CD4-positive, alpha-beta T cell treated with Interleukin-21 for 1 hour (primary cell): ENCODE measurements at places on chromosomes 16 and 17.

DNA sequence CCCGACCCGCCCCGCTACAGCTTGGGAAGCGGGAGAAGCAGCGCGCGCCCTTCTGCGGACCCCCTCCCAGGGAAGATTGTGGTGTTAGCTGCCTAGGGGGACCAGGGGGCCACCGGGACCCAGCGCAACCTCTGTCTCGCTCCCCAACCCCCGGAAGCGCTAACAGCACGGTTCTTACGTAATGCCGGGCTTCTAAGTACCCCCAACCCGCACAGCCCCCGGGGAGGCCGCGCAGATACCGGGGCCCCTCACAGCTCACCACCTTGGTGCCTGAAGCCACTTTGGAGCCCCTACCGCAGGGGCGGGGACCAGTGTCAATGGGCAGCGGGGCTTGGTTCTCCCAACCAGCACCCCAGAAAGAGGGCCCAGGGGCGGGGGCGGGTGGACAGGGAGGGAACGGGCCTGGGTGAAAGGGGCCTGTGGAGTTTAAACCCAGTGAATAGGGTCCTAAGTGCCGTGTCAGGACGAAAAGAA, 348 bp downstream of the MPP2 start:
- DNase-seq: peak; percentile 33

DNA sequence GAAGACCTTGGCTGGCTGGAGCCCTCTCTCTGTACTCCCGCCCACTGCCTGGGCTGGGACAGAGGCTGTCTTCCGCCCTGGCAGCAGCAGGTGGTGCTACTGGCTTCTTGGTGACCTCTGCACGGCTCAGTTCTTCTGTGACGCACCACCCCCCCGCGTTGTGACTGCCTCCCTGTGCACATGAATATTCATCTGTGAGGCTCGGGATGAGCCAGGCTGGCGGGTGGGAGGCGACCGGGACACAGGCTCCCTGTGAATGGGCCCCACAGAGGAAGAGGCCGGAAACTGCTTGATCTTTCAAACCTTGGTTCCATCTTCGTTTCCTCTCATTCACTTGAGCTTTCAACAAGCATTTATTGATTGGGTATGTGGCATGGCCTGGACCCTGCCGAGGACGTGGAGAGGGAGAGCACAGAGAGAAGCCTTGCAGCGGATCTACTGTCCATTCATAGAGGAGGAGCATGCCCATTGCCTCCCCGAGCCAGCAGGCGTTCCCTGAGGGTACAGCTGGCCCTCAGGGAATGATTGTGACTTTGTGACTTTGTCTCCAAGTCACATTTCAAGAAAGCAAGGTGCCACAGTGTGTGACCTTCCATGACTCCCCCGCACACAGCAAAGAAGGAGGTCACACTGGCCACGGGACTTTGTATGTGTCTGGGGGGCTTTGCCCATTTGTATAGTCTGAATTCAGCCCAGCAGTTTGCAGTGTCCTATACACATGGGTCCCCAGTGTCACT, 45.0 kb downstream of the B9D1 start:
- DNase-seq: no peak

DNA sequence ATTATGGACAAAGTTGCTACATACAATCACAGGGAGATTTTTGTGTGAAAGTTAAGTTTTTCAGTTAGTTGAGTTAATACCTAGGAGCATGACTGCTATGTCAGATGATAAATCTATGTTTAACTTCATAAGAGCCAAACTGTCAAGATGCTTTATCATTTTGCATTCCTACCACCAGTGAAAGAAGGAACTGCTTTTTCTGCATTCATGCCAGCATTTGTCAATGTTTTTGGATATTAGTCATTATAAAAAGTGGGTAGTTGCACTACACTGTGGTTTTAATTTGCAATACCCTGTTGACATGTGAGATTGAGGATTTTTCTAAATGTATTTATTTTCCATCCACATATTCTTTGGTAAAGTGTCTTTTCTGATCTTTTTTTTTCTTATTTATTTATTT, 434.0 kb upstream of the MON1B start:
- DNase-seq: no peak

- DNase-seq: no peak
These were observed 52.0 kb upstream of the DLX4 start for GRCh38 chr17:49916854-49917515.
